ENCODE measurements at places on chromosomes 6 and 20.

DNA sequence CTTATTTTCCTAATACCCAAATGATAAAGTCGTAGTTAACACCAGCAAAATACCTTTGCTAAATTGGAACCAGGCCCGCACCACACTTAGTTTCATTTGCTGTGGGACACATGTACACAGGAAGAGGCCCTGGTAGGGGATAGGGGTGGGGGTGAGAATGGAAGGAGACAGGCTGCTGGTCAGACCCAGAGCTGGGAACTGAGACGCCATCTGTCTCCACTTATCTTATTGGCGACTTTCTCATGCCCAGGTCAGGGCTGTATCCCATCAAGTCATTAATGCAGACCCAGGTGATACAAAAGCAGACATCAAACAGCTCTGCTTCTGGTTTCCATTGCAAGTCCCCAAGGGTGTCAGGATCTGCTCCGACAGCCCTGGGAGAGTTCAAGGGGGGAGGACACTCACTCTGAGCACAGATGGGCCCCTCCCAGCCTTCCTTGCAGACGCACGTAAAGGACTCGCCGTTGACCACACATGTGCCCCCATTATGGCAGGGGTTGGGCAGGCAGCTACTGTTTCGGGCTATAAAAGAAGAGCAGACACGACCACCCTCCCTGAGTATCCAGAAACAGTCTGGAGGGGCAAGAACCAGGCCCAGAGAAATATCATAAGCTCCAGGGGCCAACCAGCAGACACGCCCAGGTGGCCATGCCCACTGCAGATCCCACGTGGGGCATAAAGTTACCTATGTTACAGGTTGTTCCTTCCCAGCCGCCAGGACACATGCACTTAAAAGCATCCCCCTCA, 29.2 kb downstream of the JAG1 start:
- no peak for DNase-seq

DNA sequence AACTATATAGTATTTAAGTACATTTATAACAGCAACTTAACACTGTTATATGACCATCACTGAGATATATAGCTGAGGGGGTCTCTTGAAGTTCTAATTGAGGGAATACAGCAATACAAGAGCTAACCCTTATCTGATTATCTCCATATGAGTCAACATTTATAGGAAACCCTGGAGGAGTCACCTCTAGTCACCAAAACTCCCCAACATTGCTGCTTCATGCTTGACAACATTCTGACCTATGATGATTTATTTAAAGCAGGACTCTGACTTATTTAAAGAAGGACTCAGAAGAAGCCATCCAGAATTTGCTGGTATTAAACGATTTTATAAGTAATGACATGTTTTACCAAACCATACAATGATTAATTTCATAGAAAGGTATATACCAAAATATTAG, 182.6 kb upstream of the NOX3 start:
- no peak for DNase-seq

- no peak for DNase-seq
Observed at GRCh38 chr6:42142118-42142835, at the start of gene C6orf132. C6orf132 (minus strand) TSS chr6:42142620; CDS start chr6:42142444, 176 bp downstream.

GRCh38 chr20:37309936-37310590, 20.6 kb downstream of the MANBAL start:
- no peak for DNase-seq

DNA sequence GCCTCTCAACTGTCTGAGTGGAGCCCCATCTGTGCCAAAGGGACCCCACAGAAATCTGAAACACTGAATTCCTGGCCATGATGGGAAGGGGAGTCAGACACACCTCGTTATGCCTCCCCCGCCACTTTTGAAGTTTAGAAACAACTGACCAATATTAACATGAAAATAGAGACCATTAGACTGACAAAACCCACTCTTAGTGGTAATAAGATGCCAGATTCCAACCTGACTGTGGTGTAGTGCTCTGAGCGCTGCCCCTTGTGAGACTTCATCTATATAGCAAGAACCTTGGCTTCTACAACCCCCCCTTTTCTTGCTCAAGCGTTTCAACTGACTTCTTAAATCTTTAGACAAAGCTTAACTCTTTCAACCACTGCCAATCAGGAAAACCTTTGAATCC, 46.1 kb upstream of the UNC93A start:
- no peak for DNase-seq

DNA sequence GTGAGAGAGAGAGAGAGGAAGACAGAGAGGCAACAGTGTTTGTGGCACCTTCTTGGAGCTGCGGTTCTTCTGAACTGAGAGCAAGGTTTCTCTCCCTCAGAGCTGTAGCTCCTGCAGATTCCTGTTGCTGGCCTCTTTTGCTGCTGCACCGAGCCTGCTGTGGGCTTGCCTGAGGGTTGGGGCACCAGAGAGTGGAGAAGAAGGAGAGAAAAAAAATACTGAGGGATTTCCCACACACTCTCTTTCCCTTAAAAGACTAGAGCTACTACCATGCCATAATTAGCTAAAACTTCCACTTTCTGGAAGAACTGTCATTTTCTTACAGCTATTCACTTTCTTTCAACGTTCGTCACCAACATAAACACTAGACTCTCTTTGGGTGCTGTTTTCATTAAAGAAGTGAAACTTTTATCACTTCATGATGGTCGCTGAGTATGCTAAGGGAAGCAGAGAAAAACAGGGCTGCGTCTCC, 18.2 kb upstream of the ECI2 start:
- no peak for DNase-seq

DNA sequence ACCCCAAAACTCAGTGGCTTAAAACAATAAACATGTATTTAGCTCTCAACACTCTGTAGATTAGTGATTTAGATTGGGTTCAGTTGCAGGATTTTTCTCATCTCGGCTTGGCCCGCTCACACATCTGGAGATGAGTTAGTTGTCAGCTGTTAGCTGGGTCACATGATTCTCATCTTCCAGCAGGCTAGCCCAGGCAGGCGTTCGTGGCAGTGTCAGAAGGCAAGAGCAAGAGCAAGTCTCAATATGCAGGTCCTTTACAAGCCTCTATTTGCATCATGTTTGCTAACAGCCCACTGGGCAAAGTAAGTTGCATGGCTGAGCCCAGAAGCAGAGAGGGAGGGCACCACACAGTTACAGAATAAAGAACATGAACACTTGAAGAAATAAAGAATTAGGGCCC, 83.6 kb upstream of the MYLIP start:
- DNase-seq: no peak

DNA sequence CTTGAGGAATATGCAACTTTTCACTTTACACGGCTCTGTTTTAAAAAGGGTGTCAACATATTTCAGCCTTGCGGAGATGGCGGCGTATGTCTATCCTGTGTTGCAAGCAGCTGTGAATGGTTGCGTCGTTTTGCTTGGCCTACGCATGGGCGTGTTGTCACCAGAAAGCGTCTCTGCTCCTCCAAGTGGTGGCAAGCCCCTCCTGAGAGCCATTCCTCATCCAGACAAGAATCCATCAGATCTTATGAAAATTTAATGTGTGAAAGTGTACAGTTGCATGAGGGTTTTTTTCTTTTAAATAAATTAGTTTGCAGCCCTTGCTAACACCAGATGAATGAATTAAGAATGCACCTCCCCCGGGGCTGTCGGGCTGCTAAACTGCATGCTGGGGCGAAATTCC, 114.4 kb downstream of the PHACTR3 start:
- DNase-seq: no peak

GRCh38 chr20:10255846-10256245, 37.2 kb downstream of the SNAP25 start:
- no peak for DNase-seq

DNA sequence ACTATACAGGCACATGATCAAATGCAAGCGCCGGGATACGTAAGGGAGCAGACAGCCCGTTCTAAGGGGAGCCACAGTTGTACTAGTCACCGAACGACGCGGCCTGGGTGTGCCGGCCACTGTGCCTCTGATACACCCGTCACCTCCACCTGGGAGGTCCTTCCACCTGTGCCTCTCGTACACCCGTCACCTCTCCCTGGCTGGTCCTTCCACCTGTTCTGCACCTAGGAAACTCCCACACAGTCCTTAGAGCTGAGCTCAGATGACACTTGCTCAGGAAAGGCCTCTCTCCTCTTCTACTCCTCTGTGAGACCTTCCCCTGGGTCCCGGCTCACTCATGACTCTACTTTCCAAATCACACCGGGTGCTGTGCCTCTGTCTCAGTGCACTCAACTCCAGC, 245.0 kb downstream of the TTLL2 start:
- DNase-seq: no peak

DNA sequence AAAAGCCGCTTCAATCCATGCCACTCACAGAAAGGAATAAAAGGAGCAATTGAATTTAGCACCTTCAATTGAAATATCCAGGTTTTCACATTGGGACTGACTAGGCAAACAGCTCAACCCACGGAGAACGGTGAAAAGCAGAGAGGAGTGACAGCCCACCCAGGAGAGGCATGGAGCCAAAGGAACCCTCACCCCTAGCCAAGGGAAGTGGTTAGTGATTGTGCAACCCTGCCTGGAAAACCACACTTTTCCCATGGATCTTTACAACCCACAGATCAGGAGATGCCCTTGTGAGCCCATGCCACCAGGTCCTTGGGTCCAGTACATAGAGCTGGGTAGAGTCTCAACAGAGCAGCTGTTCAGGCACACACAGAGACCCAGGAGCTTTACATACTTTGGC, 911.8 kb downstream of the EPHA7 start:
- DNase-seq: no peak

DNA sequence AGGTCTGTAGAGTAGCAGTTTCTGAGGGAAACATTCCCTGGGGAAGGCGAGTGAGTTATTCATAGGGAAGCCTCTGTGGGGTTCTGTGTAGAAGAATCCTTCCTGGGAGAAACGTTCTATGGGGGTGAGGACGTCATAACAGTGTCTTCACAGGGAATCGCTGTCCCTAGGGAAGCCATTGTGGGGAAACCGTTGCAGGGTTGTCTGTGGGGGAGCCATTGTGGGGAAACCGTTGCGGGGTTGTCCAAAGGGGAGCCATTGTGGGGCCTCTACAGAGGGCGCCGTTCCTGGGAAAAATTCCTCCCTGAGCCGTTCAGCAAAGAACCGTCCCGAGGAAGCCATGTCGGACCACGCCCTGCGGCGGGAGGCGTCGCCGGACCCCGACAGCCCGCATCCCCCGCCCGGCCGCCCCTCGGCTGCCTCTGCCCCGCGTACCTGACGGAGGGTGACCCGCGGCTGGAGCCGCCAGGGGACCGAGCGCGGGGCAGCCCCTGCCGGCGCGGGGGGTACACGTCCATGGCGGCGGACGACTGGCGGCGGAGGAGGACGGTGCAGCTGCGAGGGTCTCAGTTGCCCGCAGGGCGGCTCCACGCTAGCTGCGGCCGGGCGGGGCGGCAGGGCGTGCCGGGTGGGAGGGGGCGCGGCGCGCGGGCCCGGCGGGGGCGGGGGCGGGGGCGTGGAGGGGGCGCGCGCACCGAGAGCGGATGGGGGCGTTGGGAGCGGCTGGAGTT, at the start of gene DNAAF9:
TSS of gene DNAAF9 (minus strand) at position 630 of the 731 bp plus-strand sequence. CDS start at position 518, 112 bp downstream.
- DNase-seq: no peak

GRCh38 chr6:106097411-106098231, 11.5 kb downstream of the PRDM1 start:
- no peak for DNase-seq

DNA sequence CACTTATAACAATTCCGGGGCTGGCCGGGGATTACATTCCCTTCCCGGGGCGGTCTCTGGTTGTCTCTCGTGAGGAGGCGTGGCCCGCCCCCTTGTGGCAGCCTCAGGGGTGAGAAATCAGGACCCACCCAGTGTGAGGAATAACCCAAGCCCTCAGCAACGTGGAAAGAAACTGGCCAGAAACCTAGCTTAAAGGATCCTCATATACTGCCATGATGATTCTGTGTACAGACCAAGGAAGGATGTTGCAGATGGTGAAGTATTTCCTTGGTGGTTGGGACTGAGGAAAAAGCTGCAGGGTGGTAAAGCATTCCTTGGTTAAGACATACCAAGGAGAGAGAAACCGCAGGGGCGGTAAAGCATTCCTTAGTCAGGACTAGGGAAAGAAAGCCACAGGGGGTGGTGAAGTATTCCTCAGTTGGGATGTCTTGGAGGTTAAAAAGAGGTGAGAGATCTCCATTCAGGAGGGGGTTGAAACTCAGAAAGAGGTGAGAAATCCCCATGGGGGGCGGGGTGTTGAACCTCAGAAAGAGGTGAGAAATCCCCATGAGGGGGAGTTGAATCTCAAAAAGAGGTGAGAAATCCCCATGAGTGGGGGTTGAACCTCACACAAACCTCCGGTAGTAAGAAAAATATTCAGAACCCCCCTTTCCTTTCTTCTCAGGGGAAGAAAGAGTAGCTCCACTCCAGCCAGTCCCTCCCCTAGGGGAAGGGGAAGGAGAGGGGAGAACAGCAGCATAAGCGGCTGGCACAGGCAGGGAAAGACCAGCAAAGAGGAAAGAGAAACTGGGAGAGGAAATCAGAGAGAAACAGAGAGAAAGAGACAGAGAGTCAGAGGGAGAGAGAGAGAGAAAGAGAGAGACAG, 238.1 kb downstream of the RNGTT start:
- peak; percentile 17 for DNase-seq

- DNase-seq: no peak
Observed at GRCh38 chr6:15877231-15877630, 214.4 kb upstream of the DTNBP1 start.

GRCh38 chr6:128367437-128367836, 153.0 kb downstream of the PTPRK start:
- DNase-seq: no peak
